ENCODE measurements at places on chromosomes 13 and 19. TPM values are rescaled to one million over a fixed set of nuclear protein-coding genes. Genes with fewer than 3 reads are reported as not detected.

- no peak for DNase-seq
Measured at GRCh38 chr19:32178956-32179355, 166.5 kb upstream of the ZNF507 start.

DNA sequence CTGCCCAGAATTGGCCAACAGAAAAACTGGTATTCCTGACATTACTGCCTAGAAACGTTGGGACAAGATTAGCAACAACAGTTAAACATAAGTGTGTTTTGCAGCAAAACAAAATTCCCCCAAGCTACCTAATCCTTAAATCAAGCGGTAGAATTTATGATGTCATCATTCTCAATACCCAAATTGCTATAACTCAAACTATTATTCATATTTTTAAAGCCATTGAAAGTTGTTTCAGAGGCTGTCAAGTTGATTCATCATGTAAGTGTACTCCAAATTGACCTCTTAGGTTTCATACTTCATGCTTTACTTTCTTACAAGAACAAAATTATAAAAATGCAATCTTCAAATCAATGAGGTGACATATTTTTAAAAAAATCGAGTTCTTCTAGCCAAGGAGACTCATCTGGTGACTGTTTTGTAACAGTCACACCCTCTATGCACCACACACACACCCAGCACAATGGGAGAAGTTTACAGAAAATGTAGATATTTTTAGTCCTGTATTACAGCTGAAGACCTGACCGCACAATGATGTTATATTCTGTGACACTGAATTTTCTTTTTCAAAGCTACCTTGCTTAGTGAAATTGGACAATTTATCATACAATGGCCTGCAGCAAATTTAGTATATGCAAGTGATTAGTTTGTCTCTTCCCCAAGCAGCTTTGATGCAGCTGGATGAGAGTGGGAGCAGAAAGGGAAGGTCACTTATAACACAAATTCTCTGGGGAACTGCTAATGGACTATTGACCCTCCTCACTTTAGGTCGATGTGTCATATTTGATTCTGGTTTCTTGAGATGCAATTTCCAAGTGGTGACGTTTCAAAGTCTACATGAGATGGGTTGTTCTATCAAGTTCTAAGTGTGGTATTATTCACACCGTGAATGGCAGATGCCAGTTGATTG is 345.3 kb upstream of the OBI1 start:
- DNase-seq, result no peak

- no peak for DNase-seq
Measured at GRCh38 chr13:94344126-94344818, 135.2 kb downstream of the DCT start.

- no peak for DNase-seq
Measured at GRCh38 chr13:33206425-33206824, 79.1 kb downstream of the STARD13 start.

GRCh38 chr13:43023289-43023963 is at the start of gene DNAJC15:
TSS of gene DNAJC15 (plus strand) at chr13:43023586. CDS start at chr13:43023627, 41 bp downstream.
- DNase-seq, result peak; percentile 69

DNA sequence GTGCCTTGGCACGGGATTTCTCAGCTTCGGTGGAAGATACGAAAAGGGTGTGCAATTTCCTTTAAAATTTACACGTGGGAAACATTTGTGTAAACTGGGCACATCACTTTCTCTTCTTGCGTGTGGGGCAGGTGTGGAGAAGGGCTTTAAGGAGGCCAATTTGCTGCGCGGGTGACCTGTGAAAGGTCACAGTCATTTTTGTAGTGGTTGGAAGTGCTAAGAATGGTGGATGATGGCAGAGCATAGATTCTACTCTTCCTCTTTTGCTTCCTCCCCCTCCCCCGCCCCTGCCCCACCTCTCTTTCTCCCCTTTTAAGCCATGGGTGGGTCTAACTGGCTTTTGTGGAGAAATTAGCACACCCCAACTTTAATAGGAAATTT is 7.2 kb downstream of the SLITRK5 start:
- no peak for DNase-seq

- DNase-seq, result no peak
Measured at GRCh38 chr19:18799389-18799970, 8.4 kb upstream of the COMP start.

- DNase-seq, result no peak
Measured at GRCh38 chr19:33279430-33280350, 22.6 kb downstream of the CEBPA start.

DNA sequence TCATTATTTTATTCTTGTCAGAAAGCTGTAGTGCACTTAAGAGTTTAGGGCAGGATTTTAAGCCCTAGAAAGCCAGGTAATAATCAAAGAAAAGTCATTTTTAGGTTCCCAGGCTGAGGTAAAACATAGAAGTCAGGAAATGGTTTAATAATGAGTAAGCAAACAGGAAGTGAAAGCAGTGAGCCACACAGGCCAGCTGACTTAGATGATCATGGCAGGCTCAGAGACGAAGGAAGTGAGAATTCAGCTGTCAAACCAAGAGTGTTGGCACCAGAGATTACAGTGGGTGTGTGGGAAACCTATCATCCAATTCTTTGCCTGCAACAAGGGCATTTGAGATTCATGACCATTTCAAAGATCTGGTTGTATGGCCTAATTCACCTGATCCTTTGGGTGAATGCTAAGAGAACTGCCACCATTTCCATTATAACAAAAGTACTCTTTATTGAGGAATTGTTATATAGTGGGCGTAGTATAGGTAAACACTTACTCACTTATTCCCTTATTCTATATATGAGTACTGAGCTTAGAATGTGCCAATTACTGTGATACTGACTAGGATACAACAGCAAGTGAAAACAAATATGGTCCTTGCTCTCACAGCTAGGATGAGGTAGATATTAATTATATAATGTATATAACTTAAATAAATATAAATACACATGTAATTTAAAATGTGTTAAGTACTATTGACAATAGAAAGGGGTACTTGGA is 103.7 kb upstream of the EDNRB start:
- DNase-seq, result no peak

- no peak for DNase-seq
Measured at GRCh38 chr19:34957830-34958751, 5.9 kb downstream of the ZNF792 start.

- DNase-seq, result no peak
Measured at GRCh38 chr19:50896591-50897190, 14.5 kb downstream of the KLK4 start.

- no peak for DNase-seq
Measured at GRCh38 chr13:40306817-40307216, 359.6 kb downstream of the FOXO1 start.

DNA sequence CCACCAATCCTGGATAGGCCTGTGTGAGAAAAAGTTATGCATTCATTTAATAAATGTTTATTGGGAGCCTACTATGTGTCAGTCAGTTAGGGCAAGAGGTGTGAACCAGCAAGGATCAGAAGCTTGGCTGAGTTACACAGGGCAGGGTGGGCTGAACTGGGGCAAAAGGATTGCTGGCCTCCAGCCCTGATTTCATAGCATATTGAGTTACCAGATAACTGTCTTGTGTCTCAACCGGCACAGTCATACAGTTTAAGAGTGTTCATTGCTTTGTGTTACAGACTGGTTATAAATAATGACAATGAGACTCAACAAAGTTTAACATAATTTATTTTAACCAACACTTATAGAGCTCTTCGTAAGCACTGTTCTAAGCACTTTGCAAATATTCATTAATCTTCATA is 253.8 kb downstream of the DLEU7 start:
- DNase-seq, result no peak

DNA sequence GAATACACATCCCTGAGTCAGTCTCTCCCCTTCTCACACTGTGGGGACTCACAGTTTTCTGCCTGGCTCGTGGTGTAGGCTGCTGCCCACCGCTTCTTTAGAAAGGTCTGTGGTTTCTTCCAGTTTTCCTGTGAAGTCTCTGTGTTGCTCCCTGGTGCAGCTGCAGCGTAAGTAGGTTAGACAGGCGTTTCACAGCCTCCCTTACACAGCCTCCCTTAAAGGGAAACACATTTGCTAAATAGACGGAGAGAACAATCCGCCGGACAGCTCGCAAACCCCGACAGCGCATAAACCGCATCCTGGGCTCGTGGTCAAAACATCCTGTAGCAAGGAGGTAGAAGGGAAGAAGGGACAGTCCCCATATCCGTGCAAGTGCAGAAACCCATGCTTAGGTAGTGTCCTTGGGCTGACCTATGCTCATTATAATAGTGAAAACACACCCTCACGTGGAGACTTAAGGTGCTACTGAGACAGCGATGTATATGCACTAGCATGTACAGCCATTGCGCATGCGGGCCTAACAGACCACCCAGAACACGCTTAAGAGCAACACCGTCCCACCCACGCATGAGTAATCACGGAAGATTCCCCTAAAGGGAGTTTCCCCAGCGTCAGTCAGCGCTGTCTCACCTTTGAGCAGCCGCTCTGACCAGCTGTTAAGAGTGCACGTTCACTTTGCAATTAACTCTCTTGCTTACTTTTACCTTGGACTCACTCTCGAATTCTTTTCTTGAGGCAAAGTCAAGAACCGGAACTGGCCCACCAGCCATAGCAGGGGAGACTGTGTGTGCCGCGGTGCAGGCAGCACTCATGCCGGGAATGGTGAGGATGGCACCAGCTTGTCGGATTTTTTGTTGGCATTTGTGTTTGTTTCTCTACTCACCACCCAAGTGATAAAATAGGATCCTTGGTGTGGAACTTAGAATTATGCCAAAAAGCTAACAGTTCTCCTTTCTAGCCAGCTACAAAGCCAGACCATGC is 16.6 kb downstream of the SIGLEC8 start:
- DNase-seq, result no peak

GRCh38 chr19:8336660-8337059 is 6.4 kb downstream of the KANK3 start:
- no peak for DNase-seq

DNA sequence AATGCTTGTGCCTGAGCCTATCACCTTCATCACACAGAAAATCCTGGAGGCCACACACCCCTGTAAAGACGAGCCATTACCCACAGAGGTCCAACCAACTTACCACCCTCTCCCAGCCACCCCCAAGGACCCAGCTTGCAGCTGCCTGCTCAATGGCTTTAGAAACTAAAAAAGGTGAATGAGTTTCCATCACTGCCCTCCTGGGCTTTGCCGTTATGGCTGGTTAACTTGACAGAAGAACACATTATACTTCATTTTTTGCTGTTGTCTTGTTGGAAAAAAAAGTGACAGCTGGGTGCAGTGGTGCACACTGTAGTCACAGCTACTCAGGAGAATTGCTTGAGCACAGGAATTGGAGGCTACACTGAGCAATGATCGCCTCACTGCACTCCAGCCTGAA is 17.4 kb upstream of the FEM1A start:
- DNase-seq, result no peak

GRCh38 chr19:43607238-43608205 is 4.4 kb upstream of the SRRM5 start:
- DNase-seq, result no peak

GRCh38 chr19:30263830-30264381 is 108.3 kb upstream of the ZNF536 start:
- no peak for DNase-seq

GRCh38 chr13:49258089-49258796 is 10.5 kb downstream of the CDADC1 start:
- no peak for DNase-seq

CHAF1A gene
- total RNA-seq, result 8.8 TPM

IGFL2 gene
- total RNA-seq, result not detected

C5AR2 gene
- 1.0 TPM for total RNA-seq

CEACAM4 gene
- total RNA-seq, result 0.18 TPM

FLT1 gene
- 31.4 TPM for total RNA-seq

TMEM238 gene
- total RNA-seq, result 1.1 TPM

PGLYRP1 gene
- total RNA-seq, result not detected

B3GNT8 gene
- 1.2 TPM for total RNA-seq

LILRA1 gene
- 0.30 TPM for total RNA-seq
